ENCODE measurements at places on chromosomes 5 and 9. TPM values are rescaled to one million over a fixed set of nuclear protein-coding genes. Genes with fewer than 3 reads are reported as not detected.
A peak's percentile ranks its signal among the peaks of the same experiment; 100 is the strongest.

PRDM9 gene
- not detected for total RNA-seq

BARHL1 gene
- total RNA-seq = not detected

DNA sequence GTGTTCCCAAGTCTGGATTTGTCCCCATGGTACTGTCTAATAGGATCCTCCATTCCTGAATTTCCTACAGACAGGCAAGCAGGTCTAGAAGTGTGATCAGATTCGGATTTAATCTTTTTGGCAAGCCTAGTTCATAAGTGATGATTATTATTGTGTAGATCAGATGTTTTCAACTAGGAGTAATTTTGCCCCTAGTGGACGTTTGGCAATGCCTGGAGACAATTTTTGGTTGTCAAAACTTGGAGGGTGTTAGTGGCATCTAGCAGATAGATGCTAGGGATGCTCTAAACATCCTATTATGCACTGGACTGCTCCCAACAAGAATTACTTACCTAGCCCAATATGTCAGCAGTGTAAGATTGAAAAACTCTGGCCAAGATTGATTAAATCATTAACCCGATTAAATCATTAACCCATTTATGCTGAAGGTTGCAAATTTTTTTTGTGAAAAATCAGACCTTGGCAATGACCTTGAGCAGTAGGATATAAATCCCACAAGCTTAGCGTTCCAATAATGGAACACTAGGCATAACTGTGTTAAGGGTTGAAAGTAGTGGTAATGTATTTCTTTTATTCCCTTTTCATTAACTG, 28.2 kb downstream of the TCERG1 start:
- no peak for DNase-seq

DNA sequence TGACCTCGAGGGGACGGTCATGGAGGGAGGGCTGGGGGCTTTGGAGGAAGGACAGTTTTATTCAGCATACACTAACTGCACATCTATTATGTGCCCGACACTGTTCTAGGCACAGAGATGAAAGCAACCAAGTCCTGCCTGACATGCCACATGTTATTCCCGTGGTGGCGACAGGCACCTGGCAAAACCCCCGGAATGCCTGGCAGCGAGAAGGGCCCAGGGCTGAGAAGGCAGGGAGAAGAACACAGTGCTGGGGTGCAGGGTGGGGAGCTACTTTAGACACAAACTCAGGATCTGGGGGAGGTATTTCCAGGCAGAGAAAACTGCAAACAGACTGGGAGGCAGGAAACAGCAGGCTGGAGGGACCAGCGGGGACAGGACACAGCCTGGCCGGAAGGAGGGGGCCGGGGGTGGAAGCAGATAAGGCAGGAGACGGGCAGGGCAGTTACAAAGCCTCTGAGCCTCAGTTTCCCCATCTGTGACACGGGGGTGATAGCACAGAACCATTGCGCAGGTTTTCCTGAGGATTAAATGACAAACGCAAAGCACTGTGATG, 77.7 kb downstream of the STK10 start:
- no peak for DNase-seq

DNA sequence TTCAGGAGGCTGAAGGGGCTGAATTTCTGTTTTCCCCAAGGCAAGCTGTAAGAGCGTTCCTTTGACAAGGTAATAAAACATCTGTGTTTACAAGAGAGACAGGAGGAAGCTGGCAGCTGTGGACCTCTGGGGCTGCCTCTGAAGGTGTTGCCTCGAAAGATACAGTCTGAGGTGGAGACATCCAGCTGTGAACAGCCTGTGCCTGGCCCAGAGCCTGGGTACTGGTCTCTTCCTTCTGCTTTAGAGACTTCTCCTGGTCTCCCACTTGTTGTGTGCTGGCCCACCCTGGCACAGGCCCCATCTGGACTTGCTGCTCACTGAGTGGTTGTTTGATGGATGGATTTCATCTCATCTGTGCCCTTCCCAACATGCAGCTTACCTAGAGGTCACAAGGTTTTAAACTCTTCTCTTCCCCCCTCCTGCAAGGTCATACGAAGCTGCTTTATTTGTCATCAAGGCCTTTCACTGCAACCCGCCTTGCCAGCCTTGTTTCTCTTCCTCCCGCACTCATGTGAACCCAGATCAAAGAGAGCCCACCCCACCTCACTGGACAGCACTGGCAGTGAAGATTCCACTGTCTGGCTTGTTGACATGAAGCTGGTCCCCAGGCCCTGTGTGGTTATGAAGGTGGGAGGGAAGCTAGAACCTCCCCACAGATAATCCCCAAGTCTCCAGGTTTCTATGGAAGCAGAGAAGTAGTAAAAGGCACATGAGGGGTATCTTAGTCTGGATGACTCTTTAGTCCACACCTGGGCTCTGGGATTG, 35.0 kb upstream of the ALDH1B1 start:
- no peak for DNase-seq

DNA sequence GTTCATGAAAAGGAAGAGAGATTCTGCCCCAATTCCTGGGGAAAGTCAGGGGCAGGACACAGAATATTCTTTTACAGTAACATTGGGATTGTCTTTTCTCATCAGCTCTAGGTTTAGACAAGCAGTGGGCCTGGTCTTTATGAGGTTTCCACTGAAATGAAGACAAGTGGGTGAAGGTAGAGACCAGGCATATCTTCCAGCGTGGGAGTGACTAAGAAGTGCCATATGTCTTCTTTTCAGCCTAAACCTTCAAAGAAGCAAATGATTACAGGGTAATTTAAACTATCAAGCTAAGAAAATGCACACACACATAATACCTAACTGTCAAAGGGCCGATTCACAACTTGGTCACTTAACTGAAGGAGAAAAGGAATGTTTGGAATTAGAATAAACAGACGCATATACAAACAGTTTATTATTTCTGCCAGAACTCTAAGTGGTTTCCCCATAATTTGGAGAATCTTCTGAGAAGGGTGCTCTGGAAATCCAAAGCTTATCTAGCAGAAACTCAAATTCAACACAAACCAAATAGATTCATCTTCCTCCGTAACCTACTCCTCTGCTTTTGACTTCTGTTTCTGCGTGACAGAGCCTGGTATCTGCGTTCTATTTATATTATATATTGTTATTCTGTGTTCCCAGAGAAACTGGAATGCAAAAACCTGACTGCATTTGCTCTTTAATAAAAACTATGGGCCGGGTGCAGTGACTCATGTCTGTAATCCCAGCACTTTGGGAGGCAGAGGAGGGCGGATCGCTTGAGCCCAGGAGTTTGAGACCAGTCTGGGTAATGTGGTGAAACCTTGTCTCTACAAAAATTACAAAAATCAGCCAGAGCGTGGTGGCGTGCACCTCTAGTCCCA, 22.0 kb upstream of the TEK start:
- DNase-seq = no peak

GRCh38 chr5:173187054-173187743, 42.9 kb downstream of the BNIP1 start:
- DNase-seq = no peak

GRCh38 chr5:169873642-169874041, 106.7 kb downstream of the INSYN2B start:
- peak; percentile 43 for DNase-seq

GRCh38 chr5:181100121-181100875, 30.7 kb downstream of the OR2V1 start:
- DNase-seq = no peak

Data from left cardiac atrium (tissue), 4 donors.